ENCODE measurements at places on chromosomes 11 and 22. TPM values are rescaled to one million over a fixed set of nuclear protein-coding genes. Genes with fewer than 3 reads are reported as not detected.

Gene CYB5R2
- 8.1 TPM for total RNA-seq

Gene SPCS2
- total RNA-seq, result 32.4 TPM

Gene CREB3L1
- 1.9 TPM for total RNA-seq

Gene OR6T1
- not detected for total RNA-seq

Gene MICAL3
- total RNA-seq, result 43.7 TPM

Gene OR8D4
- total RNA-seq, result not detected

Gene DCHS1
- total RNA-seq, result 10.8 TPM

Gene APOL5
- not detected for total RNA-seq

Gene ZBTB16
- total RNA-seq, result 167 TPM

Gene SYNGR1
- 15.3 TPM for total RNA-seq

Gene MS4A4A
- 46.7 TPM for total RNA-seq

Gene OR4A5
- not detected for total RNA-seq

Gene GPR83
- not detected for total RNA-seq

Gene USH1C
- total RNA-seq, result 0.75 TPM

Gene CCDC82
- 40.7 TPM for total RNA-seq

Gene ANO3
- total RNA-seq, result 4.6 TPM

Gene RBM14
- total RNA-seq, result 38.3 TPM

Gene POLD4
- 123 TPM for total RNA-seq

Gene TMEM191B
- total RNA-seq, result not detected

Gene LMO1
- total RNA-seq, result not detected

Gene SYT9
- total RNA-seq, result not detected

Gene OR51B4
- not detected for total RNA-seq

Gene CRELD2
- total RNA-seq, result 35.5 TPM

Gene TNNT3
- 9.0 TPM for total RNA-seq

Gene BRSK2
- total RNA-seq, result 0.49 TPM

Gene CCDC73
- total RNA-seq, result not detected

Gene HORMAD2
- total RNA-seq, result not detected

Gene MIOX
- total RNA-seq, result not detected

Gene NPAS4
- not detected for total RNA-seq

Gene RASD2
- total RNA-seq, result 0.44 TPM

Gene CABP4
- 2.3 TPM for total RNA-seq

Gene MS4A6A
- 261 TPM for total RNA-seq

Gene POTEH
- total RNA-seq, result not detected

Gene C2CD2L
- total RNA-seq, result 10.9 TPM

Gene CWC15
- 51.3 TPM for total RNA-seq

Gene SYCE3
- total RNA-seq, result 2.2 TPM

Gene MYO18B
- not detected for total RNA-seq

Gene MAJIN
- total RNA-seq, result not detected

Gene MS4A3
- total RNA-seq, result not detected

Gene DBX1
- total RNA-seq, result not detected

Gene MYBPC3
- not detected for total RNA-seq

Gene CASP5
- total RNA-seq, result not detected

Gene PYGM
- 63.7 TPM for total RNA-seq

Gene MMP12
- not detected for total RNA-seq

Gene CHRNA10
- total RNA-seq, result 0.57 TPM
